ENCODE measurements at places on chromosomes 11 and 22. TPM values are rescaled to one million over a fixed set of nuclear protein-coding genes. Genes with fewer than 3 reads are reported as not detected.

DNA sequence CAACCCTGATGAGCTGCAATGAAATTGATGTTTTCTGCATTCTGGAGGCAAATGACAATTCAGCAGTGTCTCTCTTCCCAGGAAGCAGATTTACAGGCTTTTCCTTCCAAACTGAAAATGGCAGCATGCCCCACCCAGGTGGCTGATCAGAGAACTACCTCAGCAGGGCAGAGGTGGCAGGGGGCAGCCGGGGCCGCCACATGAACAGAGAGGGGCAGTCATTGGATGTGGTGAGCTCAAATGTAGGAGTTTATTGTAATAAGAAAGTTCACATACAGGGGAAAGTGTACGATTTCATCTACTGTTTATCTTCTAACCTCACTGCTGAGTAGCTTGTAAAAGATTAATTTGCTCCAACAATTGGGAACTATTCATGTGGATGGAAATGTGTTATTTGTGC is 15.7 kb upstream of the PARVA start:
- peak; percentile 43 for DNase-seq

GRCh38 chr11:78161962-78162371 is 22.5 kb upstream of the ALG8 start:
- no peak for DNase-seq

INPP5J gene
- total RNA-seq, result 4.6 TPM

- no peak for DNase-seq
These were observed 10.1 kb downstream of the BMAL1 start for GRCh38 chr11:13287681-13288080.

TREH gene
- total RNA-seq, result not detected

DNA sequence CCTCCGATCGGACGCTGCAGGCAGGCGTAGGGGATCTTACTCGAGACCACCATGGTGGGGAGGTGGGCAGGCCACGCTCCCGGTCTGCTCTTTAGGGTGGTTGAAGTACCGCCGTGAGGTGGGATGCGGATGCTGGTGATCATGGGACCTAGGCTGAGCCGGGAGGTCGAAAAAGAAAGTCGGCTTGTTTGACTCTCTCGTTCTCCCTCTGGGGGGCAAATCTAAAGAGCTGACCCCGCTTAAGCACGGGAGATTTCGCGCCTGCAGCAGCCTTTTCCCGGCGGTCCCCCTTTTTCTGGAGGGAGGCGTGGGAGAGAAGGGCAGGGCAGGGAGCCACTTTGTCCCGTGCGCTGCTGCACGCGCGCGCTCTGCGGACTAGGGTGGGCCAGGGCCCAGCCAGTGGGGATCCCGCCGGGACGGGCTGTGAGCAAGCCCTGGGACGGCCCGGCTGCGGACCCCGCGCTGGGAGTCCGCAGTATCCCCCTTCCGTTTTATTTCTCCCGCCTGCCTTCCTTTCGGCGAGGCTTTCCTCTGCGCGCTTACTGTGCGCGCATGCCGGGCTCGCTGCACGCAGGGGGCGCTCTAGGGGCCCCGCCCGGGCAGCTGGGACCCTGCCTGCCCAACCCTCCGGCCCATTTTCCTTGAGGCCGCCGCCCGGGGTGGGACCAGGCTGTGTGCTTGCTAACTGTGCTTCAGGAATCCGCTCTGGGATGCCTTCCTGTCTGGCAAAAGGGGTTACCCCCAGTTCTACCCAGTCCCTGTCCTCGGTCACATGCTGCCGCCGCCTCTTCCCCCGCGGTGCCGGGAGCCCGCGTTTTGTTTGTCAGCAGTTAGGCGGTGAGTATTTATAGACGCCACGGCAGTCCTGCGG is 81.0 kb downstream of the PRR5L start:
- DNase-seq, result no peak

ARSA gene
- 25.0 TPM for total RNA-seq

- DNase-seq, result no peak
These were observed 369.3 kb downstream of the SOX6 start for GRCh38 chr11:15987046-15987445.

HTR3A gene
- total RNA-seq, result 0.28 TPM

IL18BP gene
- total RNA-seq, result 4.4 TPM

CREB3L1 gene
- 12.2 TPM for total RNA-seq

NUP50 gene
- 41.0 TPM for total RNA-seq

GRCh38 chr22:33975841-33976240 is 55.6 kb upstream of the LARGE1 start:
- DNase-seq, result no peak

MPPED2 gene
- total RNA-seq, result 30.7 TPM

- DNase-seq, result no peak
These were observed 30.0 kb downstream of the PRDM10 start for GRCh38 chr11:129972611-129973010.
